ENCODE measurements at places on chromosomes 1 and 21.

- DNase-seq: no peak
Measured at GRCh38 chr1:59892841-59893811, 33.4 kb downstream of the CYP2J2 start.

GRCh38 chr1:31663622-31664452, 19.2 kb upstream of the PEF1 start:
- DNase-seq: peak; percentile 41

- DNase-seq: no peak
Measured at GRCh38 chr21:40153351-40153750, 286.1 kb downstream of the PCP4 start.

DNA sequence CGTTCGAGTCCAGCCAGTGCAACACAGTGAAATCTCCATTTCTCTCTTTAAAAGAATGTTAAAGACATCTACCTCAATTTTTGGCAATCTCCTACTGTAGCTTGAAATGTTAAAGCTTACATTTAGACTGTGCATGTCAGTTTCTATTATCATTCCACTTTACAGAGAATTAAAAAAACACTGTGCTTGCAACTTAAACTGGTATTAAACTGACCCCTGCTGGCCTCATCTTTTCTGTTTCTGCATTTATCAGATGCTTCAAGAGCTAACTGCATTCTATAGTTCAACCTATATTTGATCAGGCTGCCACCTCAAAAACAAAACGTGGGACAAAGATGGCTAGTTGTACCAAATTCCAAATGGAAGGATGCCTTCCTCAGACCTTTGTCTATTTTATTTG, 226.5 kb downstream of the SMYD3 start:
- DNase-seq: no peak

DNA sequence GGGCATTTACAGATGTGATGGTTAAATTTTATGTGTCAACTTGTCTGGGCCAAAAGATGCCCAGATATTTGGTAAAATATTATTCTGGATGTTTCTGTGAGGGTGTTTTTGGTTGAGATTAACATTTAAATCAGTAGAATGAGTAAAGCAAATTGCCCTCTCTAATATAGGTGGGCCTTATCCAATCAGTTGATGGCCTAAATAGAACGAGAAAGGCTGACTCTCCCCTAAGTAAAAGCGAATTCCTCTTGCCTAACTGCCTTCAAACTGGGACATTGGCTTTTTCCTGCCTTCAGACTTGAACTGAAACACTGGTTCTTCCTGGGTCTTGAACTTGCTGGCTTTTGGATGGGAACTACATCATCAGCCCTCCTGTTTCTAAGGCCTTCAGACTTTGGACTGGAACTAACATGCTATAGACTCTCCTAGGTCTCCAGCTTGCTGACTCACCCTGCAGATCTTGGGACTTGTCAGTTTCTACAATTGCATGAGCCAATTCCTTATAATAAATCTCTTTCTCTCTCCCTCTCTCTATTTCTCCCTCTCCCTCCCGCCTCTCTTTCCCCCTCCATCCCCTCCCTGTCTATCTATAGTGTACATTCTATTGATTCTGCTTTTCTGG, 10.2 kb upstream of the NAV1 start:
- DNase-seq: no peak

DNA sequence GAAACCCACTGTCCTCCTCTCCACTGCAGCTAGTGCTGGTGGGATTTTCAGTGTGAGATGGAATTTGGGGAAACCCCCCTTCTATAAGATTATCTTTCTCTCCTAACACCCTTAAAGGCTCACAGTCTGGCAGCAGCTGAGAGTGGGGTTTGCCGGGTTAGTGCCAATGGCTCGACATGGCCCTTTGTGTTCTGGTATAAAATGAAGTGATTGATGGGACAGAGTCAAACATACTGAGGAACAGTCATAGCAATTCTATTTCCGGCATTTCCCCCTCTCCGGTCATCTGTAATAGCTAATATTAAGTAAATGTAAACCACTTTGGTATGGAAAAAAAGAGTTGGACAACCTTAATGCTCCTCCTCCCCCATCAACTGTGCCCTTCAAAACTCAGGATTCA, 37.6 kb downstream of the TFF3 start:
- DNase-seq: no peak

- no peak for DNase-seq
Measured at GRCh38 chr21:37463083-37463801, 96.7 kb downstream of the DYRK1A start.

DNA sequence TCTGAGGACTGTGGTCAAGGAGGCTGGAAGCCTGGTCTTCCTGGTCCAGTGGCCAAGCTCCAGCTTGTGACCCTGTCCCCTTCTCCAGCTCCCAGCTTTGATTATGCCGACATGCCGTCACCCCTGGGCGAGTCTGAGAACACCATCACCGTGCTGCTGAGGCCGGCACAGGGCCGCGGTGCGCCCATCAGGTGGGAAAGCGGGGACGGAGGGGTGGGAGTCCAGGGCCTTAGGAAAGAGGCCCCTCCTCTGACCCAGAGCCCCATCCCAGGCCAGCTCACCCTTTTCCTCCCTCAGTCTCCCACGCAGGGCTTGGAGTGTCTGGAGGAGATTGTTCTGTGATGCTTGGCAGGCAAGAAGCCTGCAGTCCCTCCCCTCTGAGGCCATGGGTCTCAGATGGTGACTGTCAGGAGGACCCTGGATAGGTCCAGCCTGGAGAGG, 43.6 kb downstream of the PTPRU start:
- DNase-seq: no peak

- DNase-seq: no peak
Measured at GRCh38 chr1:40599926-40600325, 65.6 kb downstream of the RIMS3 start.

GRCh38 chr1:59063501-59063900, 233.4 kb upstream of the FGGY start:
- no peak for DNase-seq

GRCh38 chr1:43434256-43434655, 19.5 kb downstream of the HYI start:
- no peak for DNase-seq

- DNase-seq: no peak
Measured at GRCh38 chr1:201385299-201385891, 7.9 kb upstream of the TNNT2 start.

- DNase-seq: no peak
Measured at GRCh38 chr1:51642739-51643142, 25.8 kb downstream of the OSBPL9 start.

- DNase-seq: no peak
Measured at GRCh38 chr1:113834716-113835115, 22.4 kb upstream of the RSBN1 start.

DNA sequence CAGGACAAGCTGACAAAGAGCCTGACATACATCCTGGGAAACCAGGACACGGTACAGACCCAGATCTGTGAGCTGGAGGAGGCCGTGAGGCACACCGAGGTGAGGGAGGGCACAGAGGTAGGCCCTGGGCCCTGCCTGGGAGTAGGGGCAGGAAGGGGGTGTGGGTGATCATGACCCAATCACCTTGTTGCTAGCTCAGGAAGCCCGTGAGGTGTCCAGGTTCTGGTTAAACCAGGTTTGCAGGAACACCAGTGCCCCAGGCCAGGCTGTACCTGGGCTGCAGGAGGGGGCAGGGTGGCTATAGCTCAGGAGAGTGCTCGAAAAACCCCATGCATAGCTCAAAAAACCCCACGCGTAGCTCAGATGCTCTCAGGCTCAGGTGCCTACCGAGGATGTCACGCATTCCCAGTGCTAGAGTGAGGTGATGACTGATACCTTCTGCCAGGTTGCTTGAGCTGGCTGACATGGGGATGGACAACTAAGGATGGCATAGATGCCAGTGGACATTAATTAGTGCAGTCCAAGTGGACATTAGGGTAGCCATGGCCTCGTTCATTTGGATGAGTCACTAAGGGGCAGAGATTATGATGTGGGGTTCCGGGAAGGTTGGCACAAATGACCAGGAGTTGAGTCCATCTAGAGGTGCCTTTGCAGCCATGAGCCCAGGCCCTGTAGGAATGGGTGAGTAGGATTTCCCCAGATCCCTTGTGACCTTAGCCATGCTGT, 3.7 kb downstream of the TRIM46 start:
- no peak for DNase-seq

DNA sequence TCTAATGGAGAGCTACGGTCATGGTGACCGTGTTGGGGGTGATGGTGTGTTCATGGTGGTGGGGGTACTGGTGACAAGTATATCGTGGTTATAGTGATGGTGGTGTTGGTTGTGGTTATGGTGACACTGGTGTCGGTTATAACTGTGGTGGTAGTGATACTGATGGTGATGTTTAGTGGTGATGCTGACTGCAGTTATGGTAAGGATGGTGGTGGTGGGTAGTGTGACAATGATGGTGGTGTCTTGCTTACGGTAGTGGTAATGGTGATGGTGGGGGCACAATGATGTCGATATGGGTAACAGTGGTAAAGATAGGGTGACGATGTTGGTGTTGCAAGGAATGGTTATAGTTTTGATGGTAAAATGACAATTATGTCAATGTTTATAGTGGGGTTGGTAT, 98.9 kb upstream of the SLC2A1 start:
- DNase-seq: no peak

GRCh38 chr1:33367485-33368405, 46.8 kb upstream of the A3GALT2 start:
- DNase-seq: peak; percentile 48

DNA sequence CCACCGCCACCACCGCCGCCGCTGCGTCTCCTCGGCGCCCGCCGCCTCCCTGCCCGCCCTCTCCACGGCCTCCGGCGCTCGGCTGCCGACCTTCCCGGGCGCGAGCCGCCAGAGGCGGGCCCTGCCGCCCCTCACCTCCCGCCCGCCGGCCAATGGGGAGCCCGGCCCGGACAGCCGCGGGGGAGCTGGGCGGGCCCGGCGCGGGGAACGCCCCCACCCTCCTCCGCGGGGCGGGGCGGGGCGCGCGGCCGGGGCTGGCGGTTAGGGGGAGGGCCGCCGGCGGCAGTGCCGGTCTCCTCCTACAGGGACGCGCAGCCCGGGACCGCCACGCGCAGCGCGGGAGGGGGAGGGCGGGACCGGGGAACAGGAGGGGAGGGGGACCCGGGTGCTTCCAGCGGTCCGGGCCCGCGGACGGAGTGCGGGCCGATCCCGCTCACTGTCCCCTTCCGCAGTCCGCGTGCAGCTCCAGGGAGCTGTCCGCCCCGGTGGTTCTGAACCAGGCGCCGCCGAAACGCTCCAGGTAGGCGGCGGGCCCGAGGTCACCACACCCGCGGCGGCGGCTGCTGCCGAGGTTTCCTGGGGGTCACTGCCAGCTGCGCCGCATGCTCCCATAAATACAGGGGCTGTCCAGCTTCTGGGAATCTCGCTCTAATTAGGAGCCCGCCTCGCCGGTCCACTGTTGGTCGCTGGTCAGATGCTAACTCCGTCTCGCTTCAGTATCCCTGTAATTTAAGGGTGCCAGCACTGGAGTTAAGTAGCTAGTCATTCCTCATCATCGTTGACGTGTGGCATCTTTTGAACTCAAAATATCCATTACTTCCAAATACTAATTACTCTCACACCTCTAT, at the start of gene PGBD5:
Gene PGBD5 (minus strand): TSS at position 87 of the 848 bp plus-strand sequence. CDS start 404 bp downstream, outside the sequence.
- peak; percentile 78 for DNase-seq

- DNase-seq: no peak
Measured at GRCh38 chr1:163168053-163168452, 34.7 kb downstream of the RGS5 start.

DNA sequence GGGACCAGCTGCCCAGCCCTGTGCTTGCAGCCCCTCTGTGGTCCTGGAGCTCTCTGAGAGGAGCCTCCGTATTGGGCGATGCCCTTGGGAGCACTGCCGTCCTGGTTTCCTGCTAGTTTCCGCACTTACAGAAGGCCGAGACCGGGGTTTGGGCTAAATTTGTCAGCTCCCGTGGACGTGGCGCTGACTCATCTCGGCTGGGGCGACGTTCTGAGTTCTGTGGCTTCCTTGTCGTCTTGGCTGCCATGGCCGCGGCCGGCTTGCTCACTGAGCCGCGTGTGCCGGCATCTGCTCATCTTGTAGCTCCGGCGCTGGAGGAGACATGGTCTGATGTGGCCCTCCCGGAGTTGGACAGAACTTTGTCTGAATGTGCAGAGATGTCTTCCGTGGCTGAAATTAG, 64.9 kb downstream of the PCNT start:
- DNase-seq: no peak

- DNase-seq: no peak
Measured at GRCh38 chr1:9719978-9720722, 68.6 kb downstream of the PIK3CD start.

GRCh38 chr1:64472805-64473204, 2.9 kb downstream of the CACHD1 start:
- no peak for DNase-seq

DNA sequence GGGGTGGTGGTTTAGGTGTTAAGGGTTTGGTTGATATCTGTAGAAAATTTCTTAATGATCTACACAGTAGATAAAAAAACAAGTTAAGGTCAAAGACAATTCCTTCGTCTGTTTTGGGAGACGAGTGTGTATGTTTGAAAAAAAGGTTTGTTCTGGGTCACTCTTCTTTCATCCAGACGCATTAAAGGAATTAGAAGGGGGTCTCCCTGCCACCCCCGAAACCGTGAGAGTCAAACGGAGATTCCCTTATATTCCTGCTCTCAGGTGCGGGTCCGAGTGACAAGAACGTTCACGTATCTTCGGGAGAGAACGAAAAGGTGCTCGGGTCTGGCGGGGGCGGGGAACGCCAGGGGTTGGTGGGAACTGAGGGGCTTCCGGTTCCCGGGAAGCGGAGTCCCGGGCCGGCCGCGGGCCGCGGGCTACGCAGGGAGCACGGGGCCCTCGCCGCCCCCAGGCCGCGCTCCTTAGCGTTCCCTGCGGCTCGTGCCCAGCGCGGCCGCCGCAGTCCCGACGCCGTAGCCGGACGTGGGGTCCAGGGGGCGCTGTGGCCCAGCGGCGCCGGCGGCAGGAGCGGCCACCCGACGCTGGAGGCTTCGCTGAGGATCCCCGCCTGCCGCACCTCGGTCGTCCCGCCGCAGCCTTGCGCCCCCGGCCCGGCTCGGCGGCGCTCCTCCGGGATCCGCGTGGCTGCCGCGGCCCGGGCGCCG, at the start of gene ZFYVE9:
Gene ZFYVE9 (plus strand): TSS at position 577 of the 707 bp plus-strand sequence. CDS start 91,118 bp downstream, outside the sequence.
- peak; percentile 45 for DNase-seq

DNA sequence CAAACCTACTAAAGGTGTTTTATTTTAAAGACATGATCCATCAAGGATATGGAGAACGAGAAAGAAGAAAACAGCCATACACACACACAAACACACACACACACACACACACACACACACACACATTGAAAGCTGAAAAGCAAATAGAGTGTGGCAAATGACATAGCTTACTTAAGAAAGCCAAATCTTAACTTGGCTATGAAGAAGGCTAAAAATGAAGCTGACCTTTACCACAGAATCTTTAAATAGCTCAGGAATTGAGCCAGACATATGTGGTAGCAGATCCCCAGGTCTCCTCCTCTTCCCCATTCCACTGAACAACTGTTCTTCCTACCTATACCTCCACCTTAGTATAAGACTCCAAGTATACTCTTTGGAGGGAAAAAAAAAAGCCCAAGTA, 185.6 kb downstream of the CLEC20A start:
- DNase-seq: no peak

- DNase-seq: no peak
Measured at GRCh38 chr1:235851939-235852338, 14.8 kb downstream of the LYST start.

DNA sequence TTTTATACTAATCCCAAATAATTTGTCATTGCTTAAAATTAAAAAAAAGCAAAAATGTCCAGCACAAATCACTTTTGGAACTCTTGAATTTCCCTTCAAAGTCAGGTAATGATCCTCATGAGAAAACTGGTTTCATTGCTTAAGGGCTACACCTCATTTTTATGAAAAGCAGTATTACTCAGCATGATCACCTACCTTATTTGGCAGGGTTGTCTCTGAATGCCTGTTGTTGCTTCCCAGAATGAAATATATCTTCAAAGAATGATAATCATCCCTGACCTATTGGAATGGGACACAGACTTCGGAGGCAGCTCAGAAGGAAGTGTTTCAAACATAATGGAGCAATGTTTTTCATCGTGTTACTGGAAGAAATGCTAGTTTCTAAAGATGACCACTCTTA, 29.7 kb downstream of the C1orf21 start:
- DNase-seq: no peak
